ENCODE measurements at places on chromosomes 5 and 9.

- DNase-seq: no peak
These were observed 7.4 kb upstream of the MRPS2 start for GRCh38 chr9:135492886-135493669.

DNA sequence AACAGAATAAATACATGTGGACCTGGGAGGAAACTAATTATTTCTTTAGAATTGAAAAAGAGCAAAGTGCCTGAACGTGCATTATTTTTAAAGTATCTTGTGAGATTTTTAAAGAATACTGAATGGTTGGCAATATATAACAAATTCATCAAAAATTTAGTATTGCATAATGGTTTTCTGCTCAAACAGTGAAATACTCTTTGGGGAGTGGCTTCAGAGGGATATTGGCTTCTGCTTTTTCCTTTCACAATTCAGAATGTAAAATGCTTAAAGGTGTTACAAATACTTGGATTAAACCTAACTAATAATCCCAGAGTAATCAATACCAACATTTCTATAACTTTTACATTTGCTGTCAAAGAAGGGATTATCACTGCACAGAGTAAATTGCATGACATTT lies 379.3 kb upstream of the CHD1 start:
- no peak for DNase-seq

- DNase-seq: no peak
These were observed 15.9 kb upstream of the TNFAIP8 start for GRCh38 chr5:119339965-119340364.

DNA sequence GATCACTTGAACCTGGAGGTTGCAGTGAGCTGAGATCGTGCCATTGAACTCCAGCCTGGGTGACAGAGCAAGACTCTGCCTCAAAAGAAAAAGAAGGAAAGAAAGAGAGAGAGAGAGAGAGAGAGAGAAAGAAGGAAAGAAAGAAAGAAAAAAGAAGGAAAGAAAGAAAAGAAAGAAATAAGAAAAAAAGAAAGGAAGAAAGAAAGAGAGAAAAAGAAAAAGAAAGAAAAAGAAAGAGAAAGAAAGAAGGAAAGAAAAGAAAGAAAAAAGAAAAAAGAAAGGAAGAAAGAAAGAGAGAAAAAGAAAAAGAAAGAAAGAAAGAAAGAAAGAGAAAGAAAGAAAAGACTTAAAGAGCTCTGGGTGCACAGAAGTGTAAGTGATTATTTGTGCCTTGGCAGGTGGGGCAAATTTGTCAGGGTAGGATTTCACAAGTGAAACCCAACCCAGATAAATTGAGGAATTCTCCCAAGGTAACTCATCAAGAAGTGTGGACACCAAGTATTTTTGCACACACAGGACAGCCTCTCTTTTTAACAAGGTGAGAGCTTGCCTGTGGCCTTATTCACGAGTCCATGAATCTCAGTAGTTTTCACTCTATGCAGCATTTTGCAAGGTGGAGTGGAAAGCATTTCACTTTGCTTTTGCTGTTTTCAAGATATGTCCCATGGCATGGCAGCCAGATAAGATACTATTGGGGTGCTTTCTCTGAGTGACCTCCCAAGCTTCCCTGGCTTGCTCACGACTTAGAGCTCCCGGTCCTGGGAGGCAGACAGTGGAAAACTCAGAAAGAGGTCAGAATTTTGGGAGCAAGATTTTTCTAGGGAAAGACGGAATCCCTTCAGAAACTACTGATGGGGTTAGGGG lies 57.8 kb downstream of the C9orf153 start:
- DNase-seq: no peak

DNA sequence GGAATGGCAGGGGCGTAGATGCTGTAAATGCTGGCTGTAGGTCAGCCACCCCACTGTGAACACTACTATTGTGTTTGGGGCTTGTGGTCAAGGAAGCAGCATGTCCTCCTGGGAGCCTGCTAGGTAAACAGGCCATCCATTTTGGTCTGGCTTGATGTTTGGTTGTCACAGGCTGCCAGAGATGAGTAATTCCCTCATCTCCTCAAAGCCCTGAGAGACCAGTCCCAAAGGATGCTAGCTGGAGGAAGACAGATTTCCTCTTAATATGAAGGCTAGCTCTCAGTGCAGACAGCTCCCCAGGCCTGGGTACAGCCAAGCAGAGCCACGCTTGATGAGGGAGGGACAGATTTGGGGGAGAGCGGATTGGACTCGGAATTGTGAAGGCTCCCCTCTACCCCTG lies 72.5 kb upstream of the MAP1B start:
- DNase-seq: no peak

Data from mucosa of gallbladder (tissue), 1 donor.